ENCODE measurements at places on chromosomes 12 and 14. TPM values are rescaled to one million over a fixed set of nuclear protein-coding genes. Genes with fewer than 3 reads are reported as not detected.

- no peak for DNase-seq
These were observed 65.6 kb downstream of the PPP2R5E start for GRCh38 chr14:63477556-63477955.

DNA sequence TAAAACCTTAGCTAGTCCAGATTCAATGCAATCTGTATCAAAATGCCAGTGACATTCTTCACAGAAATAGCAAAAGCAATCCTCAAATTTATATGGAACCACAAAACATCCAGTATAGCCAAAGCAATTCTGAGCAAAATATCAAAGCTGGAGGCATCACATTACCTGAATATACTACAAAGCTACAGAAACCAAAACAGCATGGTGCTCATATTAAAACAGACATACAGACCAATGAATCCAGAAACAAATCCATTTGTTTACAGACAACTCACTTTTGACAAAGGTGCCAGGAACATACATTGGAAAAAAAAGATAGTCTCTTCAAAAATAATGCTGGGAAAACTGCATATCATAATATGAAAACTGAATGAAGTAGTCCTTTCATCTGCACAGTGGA is 4.8 kb downstream of the KLRC4 start:
- no peak for DNase-seq

- DNase-seq = no peak
These were observed 52.0 kb downstream of the NOC4L start for GRCh38 chr12:132196038-132196872.

- DNase-seq = no peak
These were observed 303.7 kb downstream of the LRIG3 start for GRCh38 chr12:58616618-58617017.

DNA sequence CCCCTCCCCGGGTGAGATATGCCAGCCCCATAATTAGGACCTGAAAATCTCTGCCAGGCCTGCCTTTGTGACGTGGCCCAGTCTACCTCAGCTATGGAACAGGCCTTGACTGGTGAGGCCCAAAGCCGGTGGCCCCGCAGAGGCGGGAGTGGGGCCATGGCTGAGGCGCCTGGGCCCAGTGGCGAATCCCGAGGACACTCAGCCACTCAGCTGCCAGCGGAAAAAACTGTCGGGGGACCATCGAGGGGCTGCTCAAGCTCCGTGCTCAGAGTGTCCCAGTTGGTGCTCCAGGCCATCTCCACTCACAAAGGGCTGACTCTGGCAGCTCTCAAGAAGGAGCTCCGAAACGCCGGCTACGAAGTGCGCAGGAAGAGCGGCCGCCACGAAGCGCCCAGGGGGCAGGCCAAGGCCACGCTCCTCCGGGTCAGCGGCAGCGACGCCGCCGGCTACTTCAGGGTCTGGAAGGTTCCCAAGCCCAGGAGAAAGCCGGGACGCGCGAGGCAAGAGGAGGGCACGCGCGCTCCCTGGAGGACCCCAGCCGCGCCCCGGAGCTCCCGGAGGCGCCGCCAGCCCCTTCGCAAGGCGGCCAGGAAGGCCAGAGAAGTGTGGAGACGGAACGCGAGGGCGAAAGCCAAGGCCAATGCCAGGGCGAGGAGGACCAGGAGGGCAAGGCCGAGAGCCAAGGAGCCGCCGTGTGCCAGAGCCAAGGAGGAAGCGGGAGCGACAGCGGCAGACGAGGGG is 21.4 kb downstream of the ZNF641 start:
- DNase-seq = no peak

- DNase-seq = peak; percentile 89
These were observed at the start of gene FERMT2 for GRCh38 chr14:52950898-52951680. Gene FERMT2 (minus strand): TSS chr14:52951050. CDS start chr14:52950568, 482 bp downstream.

DNA sequence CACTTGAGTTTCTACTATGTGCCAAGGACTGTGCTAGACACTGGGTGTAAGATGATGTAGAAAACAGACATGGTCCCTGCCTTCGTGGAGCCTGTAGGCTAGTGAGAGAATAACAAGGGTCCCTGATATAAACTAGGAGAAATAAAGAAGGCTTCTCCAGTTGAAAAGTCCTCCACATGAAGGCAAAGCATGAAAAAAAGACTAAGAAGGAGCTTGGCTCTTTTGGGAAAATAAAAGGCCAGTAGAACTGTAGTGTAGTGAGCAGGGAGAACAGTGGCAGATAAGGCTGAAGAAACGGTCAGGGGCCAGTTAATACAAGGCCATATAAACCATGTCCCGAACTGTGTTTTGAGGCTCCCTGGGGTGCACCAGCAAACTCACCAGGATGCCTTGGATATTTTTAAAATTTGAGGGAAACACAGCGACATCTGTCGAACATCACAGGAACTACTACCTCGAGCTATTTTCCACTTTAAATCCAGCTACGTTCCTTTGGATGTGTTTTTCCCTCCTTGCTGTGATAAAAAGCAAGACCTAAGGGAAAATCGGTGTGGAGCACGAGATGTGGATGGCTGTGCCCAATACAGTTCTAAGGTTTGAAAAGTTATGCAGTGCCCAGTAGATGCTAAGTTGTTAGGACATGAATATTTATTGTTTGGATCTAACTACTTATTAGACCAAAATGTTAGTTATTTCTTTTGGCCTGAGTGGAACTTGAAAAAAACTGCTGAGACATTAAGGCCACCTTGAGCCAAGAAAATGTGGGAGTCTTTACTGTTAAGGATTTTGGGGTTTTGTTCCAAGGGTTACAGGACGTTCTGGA is 8.5 kb upstream of the CFL2 start:
- no peak for DNase-seq

DNA sequence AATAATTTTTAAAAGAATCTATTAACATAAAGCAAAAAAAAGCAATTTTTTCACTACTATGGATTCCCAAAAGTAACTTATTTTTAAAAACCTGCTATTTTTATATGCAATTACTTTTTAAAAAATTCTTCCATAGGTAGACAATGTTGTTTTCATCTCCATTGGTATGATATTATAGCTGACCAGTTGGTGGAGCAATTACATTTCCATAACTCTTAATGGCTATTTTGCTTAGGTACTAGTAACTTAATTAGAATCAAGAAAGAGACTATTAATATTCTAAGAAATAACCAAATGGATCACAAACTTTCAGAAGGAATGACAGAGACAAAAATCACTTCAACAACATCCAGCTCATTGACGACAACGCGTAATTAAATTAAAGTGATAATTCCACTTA is 64.7 kb upstream of the PTCSC3 start:
- DNase-seq = no peak

- no peak for DNase-seq
These were observed 8.6 kb downstream of the KRT2 start for GRCh38 chr12:52643233-52644077.

DNA sequence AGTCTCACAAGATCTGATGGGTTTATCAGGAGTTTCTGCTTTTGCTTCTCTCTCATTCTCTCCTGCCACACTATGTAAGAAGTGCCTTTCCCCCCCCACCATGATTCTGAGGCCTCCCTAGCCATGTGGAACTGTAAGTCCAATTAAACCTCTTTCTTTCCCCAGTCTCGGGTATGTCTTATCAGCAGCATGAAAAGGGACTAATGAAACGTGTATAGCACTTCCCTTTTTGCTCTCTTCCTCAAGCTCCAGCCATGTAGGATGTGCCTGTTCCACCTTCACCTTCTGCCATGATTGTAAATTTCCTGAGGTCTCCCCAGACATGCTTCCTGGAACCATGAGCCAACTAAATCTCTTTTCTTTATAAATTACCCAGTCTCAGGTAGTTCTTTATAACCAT is 7.0 kb upstream of the CRACR2A start:
- DNase-seq = no peak

DNA sequence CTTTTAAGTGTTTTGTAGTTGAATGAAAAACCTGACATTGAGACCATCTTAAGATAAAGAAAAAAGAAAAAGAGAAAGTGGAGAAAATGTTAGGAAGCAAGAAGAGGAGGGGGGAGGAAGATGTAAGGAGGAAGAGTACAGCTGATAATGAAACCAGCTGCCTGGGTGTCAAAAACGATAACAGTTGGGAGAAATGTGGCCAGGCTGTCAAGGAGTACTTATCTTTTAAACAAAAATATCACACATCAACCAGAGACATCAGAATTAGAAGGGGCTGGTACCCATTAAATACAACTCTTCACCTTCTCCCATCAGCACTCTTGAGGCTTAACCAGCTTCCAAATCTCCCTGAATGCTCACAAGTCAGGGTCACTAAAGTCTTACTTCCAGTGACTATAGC is 4.5 kb downstream of the SLC11A2 start:
- DNase-seq = no peak

DNA sequence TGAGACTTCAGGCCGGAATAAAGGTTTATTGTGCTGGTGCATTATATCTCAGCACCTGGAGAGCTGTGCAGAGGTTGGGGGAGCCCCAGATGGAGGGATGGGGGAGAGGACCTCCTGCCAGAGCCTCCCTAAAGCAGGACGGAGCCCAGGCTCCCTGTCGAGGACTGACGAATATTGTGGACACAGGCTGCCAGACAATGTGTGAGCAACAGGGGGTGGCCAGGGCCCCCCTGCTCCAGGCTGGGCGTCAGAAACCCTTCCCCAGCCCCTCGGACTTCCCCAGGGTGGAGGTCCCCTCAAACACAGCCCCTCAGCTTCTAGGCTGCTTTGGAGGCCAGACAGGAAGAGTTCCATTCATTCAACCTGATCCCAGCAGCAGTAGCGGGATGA is 8.0 kb downstream of the TMEM119 start:
- DNase-seq = no peak

DNA sequence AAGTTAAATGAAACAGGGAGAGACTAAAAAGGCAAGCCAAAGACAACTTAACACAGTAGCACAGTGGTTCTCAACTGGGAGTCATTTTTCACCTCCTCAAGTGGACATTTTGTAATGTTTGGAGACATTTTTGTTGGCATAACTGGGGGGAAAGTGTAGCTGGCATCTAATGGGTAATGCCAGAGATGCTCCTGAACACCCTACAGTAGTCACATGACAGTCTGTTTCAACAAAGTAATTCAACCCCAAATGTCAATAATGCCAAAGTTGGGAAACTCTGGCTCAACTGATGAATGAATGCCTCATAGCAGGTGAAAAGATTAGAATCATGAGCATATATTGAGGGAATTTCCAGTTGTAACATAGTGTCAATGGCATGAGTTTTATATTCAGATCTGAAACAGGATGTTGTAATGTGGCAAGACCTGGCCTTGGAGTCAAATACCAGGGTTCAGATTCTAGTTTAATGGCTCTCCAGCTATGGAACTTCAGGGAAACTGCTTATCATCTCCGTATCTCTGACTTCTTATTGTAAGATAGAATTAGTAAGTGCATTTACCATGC is 2.4 kb upstream of the OR4K5 start:
- no peak for DNase-seq

DNA sequence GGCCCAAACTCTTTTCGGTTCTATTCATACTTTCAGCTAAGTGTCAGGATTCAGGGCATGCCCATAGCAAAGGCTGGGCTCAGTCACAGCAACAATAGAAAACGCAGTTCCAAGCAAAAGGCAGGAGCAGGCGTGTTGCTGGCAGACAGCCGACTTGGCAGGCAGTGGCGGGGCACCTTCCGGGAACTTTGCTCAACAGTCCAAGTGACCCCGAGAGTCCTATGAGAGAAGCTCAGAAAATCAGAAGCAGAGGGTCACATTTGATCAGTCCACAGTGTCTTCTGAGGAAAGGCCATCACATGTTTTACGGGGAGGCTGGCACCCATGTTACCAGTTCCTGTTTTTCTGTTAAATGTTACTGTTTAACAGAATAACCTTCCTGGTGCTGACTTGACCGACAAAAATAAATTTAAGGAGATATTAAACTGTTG is 115.0 kb downstream of the DACT1 start:
- DNase-seq = peak; percentile 87

- DNase-seq = no peak
These were observed 34.6 kb downstream of the PAPOLA start for GRCh38 chr14:96536807-96537206.

DNA sequence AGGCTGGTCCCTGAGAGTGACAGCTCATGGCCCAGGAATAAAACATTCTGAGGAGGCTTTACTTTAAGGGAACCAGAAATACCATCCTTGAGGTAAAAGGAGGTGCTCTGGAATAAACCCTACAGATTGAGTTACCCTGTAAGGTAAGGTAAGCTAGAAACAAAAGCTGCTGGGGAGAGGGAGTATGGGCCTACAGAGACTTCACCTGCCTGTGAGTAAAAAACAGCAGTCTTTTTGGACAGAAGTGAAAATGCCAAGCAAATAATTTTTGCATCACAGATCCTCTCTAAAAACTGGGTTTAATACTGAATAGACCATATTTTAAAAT is 41.2 kb downstream of the CORO1C start:
- no peak for DNase-seq

DNA sequence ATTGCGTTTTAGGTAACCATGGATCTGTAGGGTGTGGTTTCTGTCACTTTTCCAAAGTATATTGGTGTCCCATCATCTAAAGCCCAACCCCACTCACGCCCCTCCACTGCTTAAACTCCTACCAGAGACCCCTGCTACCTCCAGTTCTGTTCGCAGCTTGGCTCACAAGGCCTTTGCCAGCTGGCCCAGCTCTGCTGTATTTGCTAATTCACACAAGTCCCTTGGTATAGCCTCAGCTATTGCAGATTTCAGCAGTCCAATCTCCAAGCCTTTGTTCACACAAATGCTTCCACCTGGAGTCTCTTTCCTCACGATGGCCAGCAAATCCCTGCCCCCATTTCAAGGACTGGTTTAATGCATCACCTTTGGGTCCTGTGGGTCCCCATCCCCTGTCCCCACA is 24.2 kb downstream of the ISCA2 start:
- no peak for DNase-seq

- DNase-seq = no peak
These were observed 16.3 kb upstream of the HSP90AA1 start for GRCh38 chr14:102103062-102103695.

- no peak for DNase-seq
These were observed 17.5 kb downstream of the TRHDE start for GRCh38 chr12:72289633-72290032.

DNA sequence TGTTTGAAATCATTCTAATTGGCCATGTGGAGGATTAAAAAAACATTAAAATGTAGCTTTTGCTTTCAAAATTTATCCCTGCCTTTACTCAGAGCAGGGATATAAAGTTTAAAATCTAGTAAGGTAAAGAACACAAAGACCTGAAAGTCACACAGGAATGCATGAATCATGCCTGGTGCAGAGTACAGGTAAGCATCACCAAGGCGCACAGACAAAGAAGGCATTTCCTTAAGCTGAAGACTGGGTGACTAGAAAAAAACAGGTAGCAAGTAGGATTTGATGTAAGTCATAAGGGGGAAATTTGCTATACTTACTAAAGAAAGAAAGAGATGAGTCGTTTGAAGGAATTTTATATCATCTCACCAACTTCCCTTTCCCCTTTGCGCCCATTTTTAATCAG is 405.6 kb downstream of the GXYLT1 start:
- DNase-seq = no peak

TAS2R19 gene
- total RNA-seq = not detected

PAPLN gene
- 24.9 TPM for total RNA-seq

ADCY4 gene
- 3.9 TPM for total RNA-seq

WBP11 gene
- total RNA-seq = 24.4 TPM

KRT85 gene
- total RNA-seq = 4.2 TPM

RILPL1 gene
- total RNA-seq = 36.2 TPM

GYS2 gene
- 0.32 TPM for total RNA-seq

AMDHD1 gene
- 1.5 TPM for total RNA-seq

TEX22 gene
- not detected for total RNA-seq

EGLN3 gene
- 37.8 TPM for total RNA-seq

UBR7 gene
- 20.6 TPM for total RNA-seq

Measured in suprapubic skin (tissue), 4 donors.